ENCODE measurements at places on chromosomes 3 and 15. TPM values are rescaled to one million over a fixed set of nuclear protein-coding genes. Genes with fewer than 3 reads are reported as not detected.

DNA sequence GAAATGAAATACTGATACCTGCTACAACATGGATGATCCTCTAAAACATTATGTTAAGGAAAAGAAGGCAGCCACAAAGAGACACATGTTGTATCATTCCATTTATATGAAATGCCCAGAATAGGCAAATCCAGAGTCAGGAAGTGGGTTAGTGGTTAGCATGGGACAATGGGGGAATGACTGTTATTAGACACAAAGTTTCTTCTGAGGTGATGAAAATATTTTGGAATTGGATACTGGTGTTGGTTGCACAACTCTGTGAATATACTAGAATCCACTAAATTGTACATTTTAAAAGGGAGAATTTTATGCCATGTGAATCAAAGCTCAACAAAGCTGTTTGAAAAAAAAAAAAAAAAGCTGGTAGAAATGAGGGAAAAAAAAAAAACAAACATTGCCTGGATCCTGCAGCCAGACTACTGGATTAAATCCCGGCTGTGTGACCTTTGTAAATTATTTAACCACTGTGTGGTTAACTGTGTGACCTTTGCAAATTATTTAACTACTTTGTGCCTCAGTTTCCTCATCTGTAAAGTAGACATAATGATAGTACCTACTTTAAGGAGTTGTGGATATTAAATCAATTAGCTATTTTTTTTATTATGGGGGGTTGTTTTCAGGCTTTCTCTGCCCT, 75.6 kb upstream of the PRICKLE2 start:
- DNase-seq: no peak

- DNase-seq: no peak
Observed at GRCh38 chr3:178223876-178224275, 312.4 kb upstream of the KCNMB2 start.

- DNase-seq: no peak
Observed at GRCh38 chr15:89551550-89551949, 23.7 kb upstream of the TICRR start.

ADIPOQ gene
- 0.29 TPM for polyA plus RNA-seq

DNA sequence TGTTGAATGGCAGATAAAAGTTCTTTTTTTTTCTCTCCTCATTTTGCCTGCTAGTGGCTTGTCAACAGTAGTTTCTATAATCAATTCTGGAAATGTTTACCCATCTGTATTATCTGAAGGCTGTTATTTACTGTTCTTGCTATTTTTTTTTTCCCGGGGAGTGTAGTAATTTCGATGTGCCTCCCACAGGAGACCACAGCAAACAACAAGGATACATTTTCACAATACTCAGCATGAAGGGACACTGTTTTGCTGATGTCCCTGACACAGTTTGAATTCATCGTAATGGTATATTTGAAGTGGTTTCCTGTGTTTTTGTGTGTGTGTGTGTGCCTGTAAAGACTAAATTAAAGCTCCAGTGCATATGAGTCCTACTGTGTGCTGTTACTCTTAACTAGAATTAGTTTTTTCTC, 92.1 kb upstream of the ICE2 start:
- DNase-seq: no peak

MASP1 gene
- polyA plus RNA-seq: 4.8 TPM

- DNase-seq: no peak
Observed at GRCh38 chr3:53151870-53152660, 8.9 kb upstream of the PRKCD start.

DNA sequence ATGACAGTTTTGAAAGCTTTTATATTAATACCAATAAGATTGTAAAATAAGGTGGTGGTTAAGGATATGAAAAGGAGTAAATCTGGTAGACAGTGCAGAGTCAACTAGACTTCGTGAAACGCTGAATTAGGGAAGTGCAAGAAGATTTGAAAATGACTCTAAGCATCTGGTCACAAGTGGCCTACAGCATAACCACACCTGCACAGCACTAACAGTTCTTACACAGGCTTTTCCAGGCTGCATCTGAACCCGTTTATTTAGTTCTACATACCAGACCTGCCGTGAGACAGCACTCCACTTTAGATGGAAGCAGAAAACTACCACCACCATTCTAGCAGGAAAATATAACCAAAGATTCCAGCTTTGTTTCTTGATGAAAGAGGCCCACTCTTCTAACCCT, 1.9 kb downstream of the DMXL2 start:
- no peak for DNase-seq

ZNF592 gene
- polyA plus RNA-seq: 28.6 TPM

DNA sequence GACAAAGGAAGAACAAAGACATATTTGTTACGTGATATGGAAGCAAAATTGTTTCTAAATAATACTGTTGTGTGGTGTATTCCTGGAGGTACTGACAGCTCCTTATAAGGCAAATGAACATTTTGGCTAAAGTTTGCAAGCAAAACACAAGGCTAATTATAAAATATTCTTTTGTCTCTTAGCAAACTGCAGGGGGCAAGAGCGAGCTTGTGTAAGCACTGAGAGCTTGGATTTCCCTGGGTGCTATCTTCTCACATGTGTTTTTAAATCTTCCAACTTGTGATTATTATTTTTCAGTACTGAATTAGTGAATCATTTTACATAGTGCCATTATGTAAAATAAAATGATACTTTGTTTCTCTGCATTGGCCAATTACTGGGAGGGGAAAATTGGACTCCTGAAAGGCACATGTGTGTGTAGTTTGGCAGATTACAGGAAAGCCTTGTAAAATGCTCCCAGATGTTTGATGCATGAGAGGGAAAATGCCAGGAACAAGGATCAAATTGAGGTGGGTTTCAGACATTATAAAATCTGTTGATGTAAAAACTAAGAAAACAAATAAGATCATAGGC, 611.5 kb downstream of the AGBL1 start:
- no peak for DNase-seq

GRCh38 chr15:58311556-58311955, 120.2 kb upstream of the LIPC start:
- no peak for DNase-seq

ITGA11 gene
- polyA plus RNA-seq: 23.2 TPM

DNA sequence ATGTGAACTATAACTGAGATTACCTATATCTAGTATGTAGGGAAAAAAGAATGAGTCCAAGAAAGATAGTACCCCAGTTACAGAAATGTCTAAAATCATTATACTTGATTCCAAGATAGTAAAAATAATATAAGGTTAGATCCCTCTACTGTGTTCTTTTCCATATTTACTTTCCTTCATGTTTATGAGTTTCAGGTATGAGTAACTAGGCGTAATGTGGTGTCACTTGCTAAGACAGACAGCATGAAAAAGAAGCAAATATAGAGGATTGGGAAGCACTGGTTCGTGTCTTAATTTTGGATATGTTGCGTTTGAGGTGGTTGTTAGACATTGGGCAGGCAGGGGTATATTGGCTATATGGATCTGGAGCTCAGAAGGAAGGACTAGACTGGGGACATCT, 168.1 kb upstream of the PFN2 start:
- no peak for DNase-seq

C2CD4A gene
- polyA plus RNA-seq: 0.46 TPM

SPTBN5 gene
- polyA plus RNA-seq: 3.6 TPM

DNA sequence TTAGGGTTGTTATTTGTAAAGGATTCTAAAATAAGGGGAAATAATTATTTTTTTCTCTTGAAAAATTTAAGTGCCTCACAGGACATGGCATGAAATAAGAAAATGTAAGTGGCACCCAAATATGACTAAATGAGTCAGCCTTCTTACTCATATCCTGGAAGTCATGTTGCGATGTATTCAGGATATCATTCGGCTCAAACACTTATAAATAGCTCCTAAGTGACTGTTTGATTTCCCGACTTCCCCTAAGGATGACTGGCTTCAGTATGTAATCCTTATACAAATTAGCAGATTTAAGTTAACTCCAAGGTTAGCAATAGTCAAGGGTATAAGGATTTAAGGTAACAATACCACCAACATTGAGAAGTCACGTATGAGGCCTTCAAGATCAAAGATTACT, 57.3 kb upstream of the OSTN start:
- DNase-seq: no peak

- DNase-seq: no peak
Observed at GRCh38 chr3:98483626-98484025, 13.9 kb upstream of the OR5K2 start.

GRCh38 chr15:56972426-56972825, 54.0 kb downstream of the TCF12 start:
- DNase-seq: no peak

GOLGA6A gene
- not detected for polyA plus RNA-seq

Data from left renal pelvis (tissue), 4 donors.